Foreskin keratinocyte (primary cell): ENCODE measurements at places on chromosomes 7 and 10. TPM values are rescaled to one million over a fixed set of nuclear protein-coding genes. Genes with fewer than 3 reads are reported as not detected.

VSIR gene
- polyA plus RNA-seq, result 5.2 and 6.1 TPM in 2 replicates

ABCA13 gene
- 0.22 and 0.23 TPM in 2 replicates for polyA plus RNA-seq

MLXIPL gene
- 0.31 and 1.3 TPM in 2 replicates for polyA plus RNA-seq

NEURL1 gene
- 0.32 and 0.40 TPM in 2 replicates for polyA plus RNA-seq

ZNF479 gene
- polyA plus RNA-seq, result not detected in 2 replicates

EPDR1 gene
- 0.06 TPM in 1 of 2 replicates, not detected in the other for polyA plus RNA-seq

ACBD7 gene
- not detected in 2 replicates for polyA plus RNA-seq

SAMD9L gene
- polyA plus RNA-seq, result 2.9 and 3.7 TPM in 2 replicates

MINPP1 gene
- polyA plus RNA-seq, result 8.6 and 10.2 TPM in 2 replicates

ABCB1 gene
- not detected in 2 replicates for polyA plus RNA-seq

ITPRID1 gene
- polyA plus RNA-seq, result not detected in 2 replicates

PON1 gene
- polyA plus RNA-seq, result not detected in 2 replicates

SDK1 gene
- 0.24 and 0.35 TPM in 2 replicates for polyA plus RNA-seq

SMO gene
- 9.5 and 9.8 TPM in 2 replicates for polyA plus RNA-seq

ATOH7 gene
- polyA plus RNA-seq, result not detected in 2 replicates

TYW1B gene
- polyA plus RNA-seq, result 0.41 and 0.50 TPM in 2 replicates

HTR7 gene
- 5.7 and 5.9 TPM in 2 replicates for polyA plus RNA-seq

KCND2 gene
- polyA plus RNA-seq, result not detected in 2 replicates

CNTNAP2 gene
- polyA plus RNA-seq, result 0.08 TPM in 2 replicates

DNA sequence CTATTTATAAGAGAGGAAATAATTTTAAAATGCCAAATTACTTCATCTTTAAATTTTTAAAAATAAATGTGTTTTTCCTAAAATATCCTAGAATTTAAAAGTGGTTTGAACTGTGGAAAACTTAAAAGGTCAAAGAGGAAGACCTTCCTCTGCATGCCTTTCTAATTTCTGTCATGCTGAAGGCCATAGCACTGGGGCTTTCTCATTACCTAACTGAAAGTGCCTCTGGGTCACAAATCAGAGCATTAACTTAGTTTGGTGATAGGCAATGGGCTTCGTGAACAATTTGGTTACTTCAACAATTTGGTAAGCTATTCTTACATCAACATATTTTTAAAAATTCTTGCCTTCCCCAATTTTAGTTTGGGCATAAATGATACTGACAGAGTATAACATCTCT, 100.2 kb upstream of the SAMD8 start:
- DNase-seq, result no peak

GRCh38 chr7:142120524-142120923, 9.0 kb downstream of the MGAM2 start:
- no peak for DNase-seq

DNA sequence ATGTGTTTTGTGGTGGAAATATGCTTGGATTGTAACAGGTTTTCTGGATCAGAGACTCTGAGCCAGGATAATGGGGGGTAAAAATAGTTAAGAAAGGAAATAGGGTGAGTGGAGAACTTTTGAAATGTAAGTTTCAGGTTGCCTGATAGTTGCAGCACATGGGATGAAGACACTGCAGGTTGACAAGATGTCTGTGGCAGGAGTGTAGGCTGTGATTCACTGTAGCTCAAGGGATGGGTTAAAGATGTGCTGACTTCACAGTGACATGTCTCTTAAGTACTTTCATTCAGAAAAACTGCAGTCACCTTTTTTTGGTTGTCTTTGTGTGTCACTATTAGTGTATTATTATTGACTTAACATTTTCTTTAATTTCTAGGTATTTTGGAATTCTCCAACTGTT, 63.5 kb upstream of the SLC39A12 start:
- DNase-seq, result no peak

- DNase-seq, result no peak
Measured at GRCh38 chr10:93146336-93146735, 72.6 kb downstream of the CYP26A1 start.

GRCh38 chr7:121604627-121605316, 208.7 kb upstream of the FAM3C start:
- DNase-seq, result peak; percentile 26

GRCh38 chr7:77254429-77254828, 54.8 kb upstream of the FGL2 start:
- no peak for DNase-seq

DNA sequence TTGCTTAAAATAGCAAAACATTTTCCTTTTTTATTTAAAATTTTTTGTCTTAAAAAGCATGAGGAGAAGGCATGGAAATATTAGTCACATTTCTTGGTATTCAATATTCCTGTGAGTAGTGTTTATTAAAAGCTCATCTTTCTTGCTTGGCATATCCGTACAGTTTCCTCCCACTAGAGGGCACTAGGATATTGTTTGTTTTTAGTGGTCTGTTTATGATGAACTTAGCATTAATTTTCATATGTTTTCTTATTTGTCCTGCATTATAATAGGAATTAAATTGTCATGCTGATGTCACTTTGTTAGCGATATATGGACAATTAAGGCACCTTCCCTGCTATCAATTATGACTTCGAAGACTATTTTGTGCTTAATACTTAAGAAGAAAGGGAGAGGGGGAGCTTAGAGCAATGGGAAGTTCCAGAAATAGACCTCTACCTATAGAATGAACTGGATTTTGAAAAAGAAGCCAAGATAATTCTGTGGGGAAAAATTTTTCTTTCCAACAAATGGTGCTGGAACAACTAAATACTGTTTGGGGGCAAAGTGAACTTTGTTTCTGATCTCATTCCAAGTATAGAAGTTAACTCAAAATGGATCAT, 91.0 kb upstream of the STRIP2 start:
- peak; percentile 45 for DNase-seq

DNA sequence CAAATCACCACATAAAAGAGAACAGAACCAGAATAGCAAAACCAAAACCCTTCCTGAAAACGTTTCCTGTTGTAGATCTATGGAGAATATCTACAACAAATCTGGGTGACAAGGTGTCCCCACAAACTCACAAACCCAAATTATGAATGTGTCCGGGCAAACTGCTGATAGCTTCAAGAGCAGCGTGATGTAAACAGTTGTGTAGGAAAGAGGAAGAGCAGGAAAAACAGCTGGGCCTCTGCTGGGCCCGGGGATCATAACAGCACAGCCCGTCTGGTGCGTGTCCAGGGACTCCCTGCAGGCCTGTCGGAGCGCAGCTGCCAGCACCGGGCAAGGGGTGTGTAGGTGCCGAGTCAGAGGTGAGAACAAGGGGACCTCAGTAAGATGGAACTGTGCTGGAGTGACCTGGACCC, 53.7 kb downstream of the KCNH2 start:
- no peak for DNase-seq

- no peak for DNase-seq
Measured at GRCh38 chr10:33330543-33331378, 3.7 kb downstream of the NRP1 start.

DNA sequence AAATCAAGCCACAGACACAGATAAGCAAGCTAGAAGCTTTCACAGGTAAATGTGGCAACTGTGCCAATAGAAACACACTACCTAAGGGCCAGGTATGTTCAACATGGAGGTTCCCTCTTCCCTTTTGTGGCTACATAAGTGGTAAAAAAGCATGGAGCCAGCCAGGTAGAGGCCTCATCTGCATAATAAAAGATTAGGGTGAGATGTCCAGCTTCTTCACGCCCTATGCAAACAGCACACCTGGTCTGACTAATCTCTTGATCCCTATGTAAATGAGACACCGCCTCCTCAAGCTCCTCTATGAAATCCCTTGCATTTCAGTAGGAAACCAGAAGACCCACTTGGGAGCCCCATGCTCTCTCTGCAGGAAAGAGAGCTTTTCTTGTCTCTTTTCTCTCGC, 282.2 kb downstream of the NEBL start:
- no peak for DNase-seq

DNA sequence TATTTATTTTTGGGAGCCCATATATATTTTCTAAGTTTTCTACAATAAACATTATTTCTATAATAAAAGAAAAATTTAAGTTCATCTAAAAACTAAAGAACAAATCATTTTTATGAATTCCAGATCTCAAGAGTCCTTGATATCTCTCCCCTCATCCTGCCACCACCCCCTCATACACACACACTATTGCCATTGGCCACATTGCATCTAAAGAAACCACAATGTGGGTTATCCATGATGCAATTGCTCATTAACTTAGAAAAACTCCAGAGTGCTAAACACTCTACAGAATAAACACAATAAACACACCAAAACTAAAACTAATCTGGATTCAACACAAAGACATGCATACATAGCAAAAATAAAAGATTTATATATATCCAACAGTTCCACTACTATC, 37.8 kb downstream of the FAM13C start:
- DNase-seq, result no peak

- no peak for DNase-seq
Measured at GRCh38 chr10:84432891-84433290, 104.5 kb downstream of the CCSER2 start.

DNA sequence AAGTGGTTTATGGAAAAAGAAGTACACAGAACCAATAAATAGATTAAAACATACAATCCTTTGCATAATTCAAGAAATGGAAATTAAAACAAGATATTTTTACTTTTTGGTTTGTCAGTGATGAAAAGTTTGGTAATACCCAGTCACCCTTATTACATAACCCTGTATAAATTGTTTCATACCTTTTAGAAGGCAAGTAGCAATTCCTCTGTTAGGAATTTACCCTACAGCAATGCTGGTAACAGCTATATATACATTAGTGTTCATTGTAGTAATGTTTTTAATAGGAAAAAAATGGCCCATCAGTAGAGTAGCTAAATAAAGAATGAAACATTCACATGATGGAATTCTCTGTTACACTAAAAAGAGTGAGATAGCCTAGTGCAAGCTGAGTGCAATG, 42.7 kb downstream of the PTPN12 start:
- peak; percentile 23 for DNase-seq
